ENCODE measurements at places on chromosomes 2 and 18.

DNA sequence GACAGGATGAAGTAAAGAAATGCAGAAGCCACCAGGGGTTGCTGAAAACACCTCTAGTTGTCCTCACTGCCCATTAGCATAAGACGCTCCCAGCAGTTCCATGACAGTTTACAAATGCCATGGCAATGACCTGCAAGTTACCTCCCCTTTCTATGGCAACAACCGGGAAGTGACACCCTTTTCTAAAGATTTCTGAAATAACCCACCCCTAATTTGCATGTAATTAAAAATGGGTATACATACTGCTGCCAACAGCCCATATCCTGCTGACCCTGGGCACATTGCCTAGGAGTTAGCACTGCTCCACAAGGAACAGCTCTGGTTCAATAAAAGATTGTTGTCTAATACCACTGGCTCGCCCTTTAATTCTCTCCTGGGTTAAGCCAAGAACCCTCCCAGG is 178.3 kb upstream of the LRATD1 start:
- DNase-seq = no peak

- no peak for DNase-seq
Measured at GRCh38 chr2:47641366-47641765, 141.6 kb upstream of the MSH6 start.

DNA sequence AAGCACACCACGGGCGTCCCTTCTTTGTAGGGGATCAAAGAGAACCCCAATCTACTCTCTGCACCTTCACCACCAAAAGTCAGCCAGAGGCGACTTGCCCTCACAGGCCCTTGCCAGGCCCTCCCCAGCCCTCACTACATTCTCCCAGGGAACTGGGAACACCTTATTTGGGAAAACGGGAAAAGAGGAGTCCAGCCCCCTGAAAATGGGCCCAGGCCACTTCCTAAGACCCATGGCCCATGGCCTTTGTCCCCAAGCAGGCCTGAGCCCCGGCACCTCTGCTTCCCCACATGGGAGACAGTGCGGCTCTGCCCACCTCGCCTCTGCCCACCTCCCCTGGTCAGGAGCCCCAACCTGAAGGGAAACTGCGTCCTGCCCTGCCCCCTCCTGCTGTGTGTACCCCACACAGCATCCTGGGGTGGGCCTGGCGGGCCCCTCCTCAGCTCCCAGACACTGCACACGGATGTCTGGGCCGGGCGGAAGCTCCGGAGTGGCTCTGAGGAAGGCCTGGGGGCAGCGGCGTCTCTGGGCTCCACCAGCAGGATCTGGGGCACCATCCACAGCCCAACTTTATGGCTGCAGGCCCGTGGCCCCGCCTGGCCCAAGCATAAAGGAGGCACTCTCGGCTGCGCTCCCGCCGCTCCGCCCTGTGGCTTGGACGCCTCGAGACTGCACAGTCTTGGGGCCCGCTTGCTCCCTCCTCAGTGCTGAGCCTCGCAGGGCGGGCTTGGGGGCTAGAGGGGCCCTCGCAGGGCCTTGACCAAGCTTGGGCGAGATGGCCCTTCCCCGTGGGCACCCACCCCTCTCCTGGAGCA is 70.3 kb upstream of the GPC1 start:
- DNase-seq = no peak

GRCh38 chr18:41814651-41815050 is 140.4 kb upstream of the PIK3C3 start:
- no peak for DNase-seq

DNA sequence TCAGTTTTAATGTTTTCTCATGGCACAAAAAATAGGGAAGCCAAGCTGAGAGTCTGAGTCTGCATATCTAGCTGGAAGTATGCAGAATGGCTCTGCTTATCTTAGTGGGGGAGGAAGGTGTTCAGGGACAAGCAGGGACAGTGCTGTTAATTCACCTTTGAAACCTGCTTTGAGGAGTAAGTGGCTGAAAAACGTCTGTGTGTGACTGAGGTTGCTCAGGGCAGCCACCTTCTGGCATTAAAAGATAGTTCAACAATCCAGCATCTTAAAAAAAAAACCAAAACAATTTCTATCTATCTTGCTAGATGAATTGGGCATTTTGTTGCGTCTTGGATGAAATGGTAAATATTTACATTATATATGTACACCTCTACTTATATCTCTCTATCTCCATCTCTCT is 2.0 kb upstream of the TRPM8 start:
- DNase-seq = no peak

DNA sequence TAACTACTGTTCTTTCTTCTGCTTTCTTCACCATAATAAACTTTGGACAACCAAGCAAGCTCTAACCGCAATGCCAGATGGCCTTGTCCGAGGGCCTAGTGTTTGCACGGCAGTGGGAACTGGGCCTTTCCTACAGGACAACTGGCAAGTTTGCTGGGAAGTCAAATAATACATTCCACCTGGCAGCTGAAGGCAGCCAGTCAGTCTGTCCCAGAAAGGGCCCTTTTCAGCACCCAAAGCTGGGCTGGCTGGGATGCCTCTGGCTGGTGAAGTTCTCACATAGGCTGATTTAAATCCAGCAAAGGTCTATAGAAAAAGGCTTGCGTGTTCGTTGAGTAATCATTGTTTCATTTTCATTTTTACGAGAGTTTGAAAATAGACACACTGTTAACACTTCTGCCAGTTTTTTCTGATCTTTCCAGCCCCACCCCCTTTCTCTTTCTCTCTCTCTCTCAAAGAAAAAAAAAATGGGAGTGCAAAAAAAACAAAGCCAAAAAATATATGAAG is 110.0 kb upstream of the EPAS1 start:
- no peak for DNase-seq

DNA sequence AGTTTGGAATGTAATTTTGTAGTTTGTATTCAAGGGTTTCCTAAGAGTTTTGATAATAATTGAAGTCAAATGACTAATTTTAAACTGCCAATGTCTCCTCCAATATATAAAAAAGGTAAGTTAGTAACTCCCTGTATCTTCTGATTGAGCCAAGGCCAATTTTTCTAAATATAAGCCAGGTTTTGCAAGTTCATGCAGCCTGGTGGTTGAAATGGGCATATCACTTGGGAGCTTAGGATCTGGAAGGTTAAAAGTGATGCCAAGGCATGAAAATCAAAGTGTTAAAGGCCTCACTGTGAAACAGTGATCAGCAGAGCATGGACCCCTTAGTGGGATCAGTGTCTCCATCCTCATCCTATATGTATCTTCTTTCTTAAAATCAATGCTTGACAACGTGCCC is 60.5 kb downstream of the MERTK start:
- no peak for DNase-seq

DNA sequence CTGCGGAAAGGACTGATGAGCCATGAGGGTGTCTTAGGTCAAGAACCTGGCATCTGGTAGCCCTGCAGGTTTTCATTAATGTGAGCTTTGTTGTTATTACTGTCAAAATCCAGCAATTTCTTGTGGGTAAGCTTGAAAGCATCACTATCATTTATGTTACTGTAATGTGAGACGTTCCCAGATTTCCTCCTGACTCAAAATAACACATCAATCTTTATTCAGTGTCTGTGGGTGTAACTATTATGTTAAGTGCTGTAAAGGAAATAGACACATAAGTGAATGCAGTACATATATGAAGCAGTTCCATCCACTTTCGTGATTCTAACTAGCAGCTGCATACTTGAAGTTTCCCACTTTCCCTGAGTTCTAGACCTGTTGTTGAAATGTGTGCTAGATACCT is 89.8 kb downstream of the FHOD3 start:
- no peak for DNase-seq

All from substantia nigra (tissue), 51 donors.